ENCODE measurements at places on chromosomes 2 and 18.

GRCh38 chr2:78465707-78466106 lies 559.8 kb upstream of the REG3G start:
- DNase-seq: peak; percentile 3

DNA sequence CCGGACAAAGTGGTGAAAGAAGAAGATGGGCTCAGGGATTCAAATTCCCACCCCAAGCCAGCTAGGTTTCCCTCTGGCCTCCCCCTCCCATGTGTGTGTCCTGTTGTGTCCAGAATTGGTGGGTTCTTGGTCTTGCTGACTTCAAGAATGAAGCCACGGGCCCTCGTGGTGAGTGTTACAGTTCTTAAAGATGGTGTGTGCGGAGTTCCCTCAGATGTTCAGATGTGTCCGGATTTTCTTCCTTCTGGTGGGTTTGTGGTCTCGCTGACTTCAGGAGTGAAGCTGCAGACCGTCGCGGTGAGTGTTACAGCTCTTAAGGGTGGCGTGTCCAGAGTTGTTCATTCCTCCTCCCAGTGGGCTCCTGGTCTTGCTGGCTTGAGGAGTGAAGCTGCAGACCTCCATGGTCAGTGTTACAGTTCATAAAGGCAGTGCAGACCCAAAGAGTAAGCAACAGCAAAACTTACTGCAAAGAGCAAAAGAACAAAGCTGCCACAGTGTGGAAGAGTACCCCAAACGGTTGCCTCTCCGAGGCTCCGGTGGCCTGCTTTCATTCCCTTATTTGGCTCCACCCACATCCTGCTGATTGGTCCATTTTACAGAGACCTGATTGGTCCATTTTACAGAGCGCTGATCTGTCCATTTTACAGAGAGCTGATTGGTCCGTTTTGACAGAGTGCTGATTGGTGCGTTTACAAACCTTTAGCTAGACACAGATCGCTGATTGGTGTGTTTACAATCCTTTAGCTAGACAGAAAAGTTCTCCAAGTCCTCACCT lies 37.7 kb upstream of the KLF11 start:
- DNase-seq: no peak

GRCh38 chr2:97988722-97989121 lies 7.0 kb downstream of the TMEM131 start:
- no peak for DNase-seq

DNA sequence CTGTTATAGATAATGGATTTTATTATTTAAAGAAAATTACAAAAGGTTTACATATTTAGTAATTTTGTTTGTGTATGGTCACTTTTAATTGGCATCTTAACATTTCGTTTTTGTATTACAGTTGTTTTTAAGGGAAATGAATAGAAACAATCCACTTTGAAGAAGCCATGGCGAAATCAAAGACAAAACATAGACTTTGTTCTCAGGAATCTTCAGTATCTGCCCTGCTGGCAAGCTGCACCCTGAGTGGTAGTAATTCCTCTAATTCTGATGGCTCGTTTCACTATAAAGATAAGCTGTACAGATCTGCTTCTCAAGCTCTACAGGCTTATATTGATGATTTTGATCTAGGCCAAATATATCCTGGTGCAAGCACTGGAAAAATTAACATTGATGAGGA lies 2.7 kb downstream of the C18orf54 start:
- DNase-seq: no peak

DNA sequence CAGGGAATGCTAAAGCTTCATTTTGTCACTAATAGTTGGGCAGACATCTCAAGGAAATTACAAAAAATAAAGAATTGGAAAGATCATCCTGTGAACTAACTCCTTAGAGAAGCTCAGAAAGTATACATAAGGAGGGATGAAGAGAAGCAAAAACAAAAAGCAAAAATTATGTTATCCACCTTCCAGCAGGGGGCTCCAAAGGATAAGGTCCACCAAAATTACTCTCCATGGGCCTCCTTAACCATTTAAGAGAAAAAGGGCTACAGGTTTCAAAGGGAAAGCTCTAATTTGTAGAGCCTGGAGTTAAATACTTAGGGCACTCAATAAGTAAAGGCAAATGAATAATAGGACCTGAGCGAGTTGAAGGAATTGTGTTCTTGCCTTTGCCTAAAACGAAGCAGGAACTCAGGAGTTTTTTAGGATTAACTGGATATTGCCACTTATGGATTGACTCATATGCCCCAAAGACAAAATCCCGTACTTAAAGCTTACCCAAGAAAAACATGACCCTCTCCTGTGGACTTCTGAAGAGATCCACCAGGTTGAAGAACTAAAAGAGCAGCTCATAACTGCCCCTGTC lies 1167.9 kb downstream of the DSC3 start:
- peak; percentile 65 for DNase-seq
